ENCODE measurements at places on chromosomes 6 and 20. TPM values are rescaled to one million over a fixed set of nuclear protein-coding genes. Genes with fewer than 3 reads are reported as not detected.

Gene IP6K3
- total RNA-seq, result not detected

Gene ASIP
- total RNA-seq, result not detected

Gene ACTR5
- total RNA-seq, result 10.6 TPM

Gene CGAS
- total RNA-seq, result 12.8 TPM

Gene CST2
- total RNA-seq, result not detected

Gene WFDC10B
- not detected for total RNA-seq

Gene MOG
- total RNA-seq, result not detected

- H3K36me3 ChIP-seq, result no peaks in the 10 kb centered on the region
- no peak overlapping the region for H3K4me3 ChIP-seq
- H3K27me3 ChIP-seq, result no peaks in the 10 kb centered on the region
- no peaks in the 10 kb centered on the region for H3K4me1 ChIP-seq
- DNase-seq, result no peak
- no peak overlapping the region for H3K27ac ChIP-seq
Observed at GRCh38 chr6:55082021-55082420, 92.3 kb upstream of the HCRTR2 start.

DNA sequence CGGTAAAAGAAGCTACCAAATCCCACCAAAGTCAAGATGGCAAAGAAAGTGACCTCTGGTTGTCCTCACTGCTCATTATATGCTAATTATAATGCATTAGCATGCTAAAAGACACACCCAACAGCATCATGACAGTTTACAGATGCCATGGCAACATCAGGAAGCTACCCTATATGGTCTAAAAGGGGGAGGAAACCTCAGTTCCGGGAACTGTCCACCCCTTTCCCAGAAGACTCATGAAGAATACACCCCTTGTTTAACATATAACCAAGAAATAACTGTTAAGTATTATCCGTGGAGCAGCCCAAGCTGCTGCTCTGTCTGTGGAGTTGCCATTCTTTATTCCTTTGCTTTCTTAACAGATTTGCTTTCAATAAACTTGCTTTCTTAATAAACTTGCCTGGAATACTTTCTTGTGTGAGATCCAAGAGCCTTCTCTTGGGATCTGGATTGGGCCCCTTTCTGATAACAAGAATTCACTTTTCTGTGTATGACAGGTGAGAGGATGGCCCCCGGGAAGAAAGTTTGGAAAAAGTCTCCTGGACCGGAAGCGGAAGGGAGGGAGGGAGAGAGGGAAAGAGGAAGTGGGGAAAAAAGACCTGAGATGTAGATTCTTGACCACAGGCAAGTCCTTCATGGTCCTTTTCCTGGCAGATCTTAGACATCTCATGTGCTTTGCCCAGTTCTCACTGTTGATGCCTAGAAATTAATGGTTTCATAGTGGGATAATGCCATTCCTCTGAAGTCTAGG lies 146.7 kb upstream of the ID4 start:
- no peak overlapping the region for H3K4me3 ChIP-seq
- no peak for DNase-seq
- no peaks in the 10 kb centered on the region for H3K27me3 ChIP-seq
- H3K27ac ChIP-seq, result no peak overlapping the region
- no peaks in the 10 kb centered on the region for H3K36me3 ChIP-seq
- no peaks in the 10 kb centered on the region for H3K4me1 ChIP-seq

GRCh38 chr6:63824722-63825121 lies 189.1 kb downstream of the PHF3 start:
- H3K4me1 ChIP-seq, result no peaks in the 10 kb centered on the region
- no peak overlapping the region for H3K4me3 ChIP-seq
- H3K27ac ChIP-seq, result no peak overlapping the region
- no peaks in the 10 kb centered on the region for H3K36me3 ChIP-seq
- no peaks in the 10 kb centered on the region for H3K27me3 ChIP-seq

GRCh38 chr20:32920066-32920465 lies 61.3 kb downstream of the EFCAB8 start:
- no peak for DNase-seq
- no peaks in the 10 kb centered on the region for H3K27me3 ChIP-seq
- H3K4me1 ChIP-seq, result no peaks in the 10 kb centered on the region

DNA sequence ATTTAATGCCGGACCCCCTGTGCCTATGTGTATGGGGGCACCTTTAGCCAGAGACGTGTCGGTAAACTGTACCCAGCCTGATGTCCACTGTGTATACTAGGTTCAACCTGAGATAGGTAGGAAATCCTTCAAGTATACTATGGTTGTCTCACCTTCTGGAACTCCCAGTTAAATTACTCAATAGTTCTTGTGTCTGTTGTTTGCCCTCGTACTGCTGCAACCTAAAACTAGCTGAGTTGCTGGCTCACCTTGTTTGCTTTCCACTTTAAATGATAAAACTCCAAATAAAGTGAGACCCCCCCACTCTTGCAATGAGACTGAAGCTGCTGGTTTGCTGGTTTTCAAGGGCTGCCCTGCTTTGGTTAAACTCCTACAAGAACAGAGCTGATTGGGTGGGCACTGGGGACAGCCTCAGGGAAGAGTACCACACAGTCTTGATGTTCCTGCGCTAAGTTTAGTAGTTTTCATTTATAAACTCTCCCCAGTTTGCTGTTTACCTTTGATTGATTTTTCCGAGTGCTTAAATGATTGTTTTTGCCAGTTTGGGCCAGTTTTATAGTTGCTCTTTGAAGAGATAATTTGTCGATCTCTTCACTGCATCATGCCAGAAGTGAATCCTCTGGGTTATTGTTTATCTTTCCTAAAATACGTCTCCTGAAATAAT lies 1281.8 kb upstream of the MAP3K7 start:
- H3K27me3 ChIP-seq, result no peaks in the 10 kb centered on the region
- H3K4me3 ChIP-seq, result no peak overlapping the region
- no peak overlapping the region for H3K27ac ChIP-seq

DNA sequence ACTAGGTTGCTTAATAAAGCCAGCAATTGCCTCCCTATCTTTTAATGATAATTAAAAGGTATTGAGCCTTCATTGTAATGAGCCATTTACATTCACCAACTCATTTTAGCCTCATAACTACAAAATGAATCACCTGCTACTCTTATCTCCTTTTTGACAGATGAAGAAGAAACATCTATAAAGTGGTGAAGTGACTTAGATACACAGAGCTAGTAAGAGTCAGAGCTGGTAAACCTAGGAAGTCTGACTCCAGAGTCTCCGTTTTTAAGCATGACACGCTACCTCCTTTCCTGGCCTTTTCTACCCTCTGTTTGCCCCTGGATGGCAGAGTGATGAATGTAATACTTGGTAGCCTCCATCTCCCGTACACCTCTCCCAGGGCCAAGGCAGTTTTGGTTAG lies 93.5 kb downstream of the SPTLC3 start:
- DNase-seq, result no peak
- no peaks in the 10 kb centered on the region for H3K36me3 ChIP-seq
- no peaks in the 10 kb centered on the region for H3K4me1 ChIP-seq
- H3K27me3 ChIP-seq, result no peaks in the 10 kb centered on the region
- H3K4me3 ChIP-seq, result no peak overlapping the region

GRCh38 chr20:46293084-46293483 lies 15.2 kb downstream of the CDH22 start:
- H3K27ac ChIP-seq, result no peak overlapping the region
- H3K27me3 ChIP-seq, result no peaks in the 10 kb centered on the region
- H3K4me3 ChIP-seq, result no peak overlapping the region
- peaks cover 14% of the 10 kb centered on the region for H3K4me1 ChIP-seq

DNA sequence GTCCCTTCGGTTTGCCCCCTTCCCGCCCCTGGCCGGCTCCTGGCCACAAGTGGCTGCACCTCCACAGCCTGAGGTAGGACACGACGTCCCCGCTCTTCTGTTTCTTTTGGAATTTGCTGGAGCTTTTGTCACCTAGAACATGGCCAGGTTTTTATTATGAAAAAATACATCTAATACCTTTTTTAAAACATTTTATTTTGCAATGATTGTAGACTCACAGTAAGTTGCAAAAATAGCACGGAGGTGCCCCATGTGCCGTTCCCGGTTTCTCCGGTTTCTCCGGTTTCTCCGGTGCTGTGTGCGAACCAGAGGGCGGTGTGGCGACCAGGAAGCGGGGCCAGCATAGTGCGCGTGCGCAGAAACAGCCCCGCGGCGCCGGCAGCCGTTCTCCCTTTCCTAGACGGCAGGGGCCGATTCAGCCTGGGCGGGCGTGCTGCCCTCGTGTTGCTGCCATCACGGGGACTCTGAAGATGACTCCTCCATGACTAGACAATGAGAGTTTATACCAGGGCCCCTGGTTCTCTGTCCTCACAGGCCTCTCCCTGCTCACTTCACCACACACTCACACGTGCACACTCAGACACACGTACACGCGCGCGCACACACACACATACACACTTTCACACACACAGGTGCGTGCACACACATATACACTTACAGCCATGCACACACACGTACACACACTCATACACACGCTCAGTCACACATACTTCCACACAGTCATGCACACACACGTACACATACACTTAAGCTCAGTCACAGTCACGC lies 102.1 kb downstream of the TMEM242 start:
- no peaks in the 10 kb centered on the region for H3K27me3 ChIP-seq
- H3K27ac ChIP-seq, result peak overlapping the region; percentile 100
- H3K4me3 ChIP-seq, result peak overlapping the region; percentile 74
- peaks cover 81% of the 10 kb centered on the region for H3K4me1 ChIP-seq

DNA sequence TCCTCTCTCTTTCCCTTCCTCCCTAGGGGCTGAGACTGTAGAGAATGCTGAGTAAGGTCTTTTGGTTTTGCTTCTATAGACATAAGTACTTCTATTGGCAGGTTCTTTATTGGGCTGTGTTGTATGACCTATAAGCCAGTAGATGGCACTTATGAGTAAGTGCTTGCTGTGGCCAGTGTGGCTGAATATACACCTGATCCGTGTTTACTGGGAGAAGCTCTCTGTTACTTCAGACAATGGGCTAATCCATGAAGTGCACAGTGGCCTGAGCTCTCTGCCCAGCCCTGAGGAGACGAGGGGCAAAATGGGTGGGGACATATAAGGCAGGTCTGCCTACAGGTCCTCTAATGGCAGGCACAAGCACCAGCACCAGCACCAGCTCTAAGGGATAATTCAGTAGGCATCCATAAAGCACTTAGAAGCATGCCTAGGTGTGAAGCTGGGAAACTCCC lies 610.3 kb downstream of the RNF144B start:
- H3K4me1 ChIP-seq, result no peaks in the 10 kb centered on the region
- DNase-seq, result peak; percentile 71
- H3K36me3 ChIP-seq, result no peaks in the 10 kb centered on the region
- H3K27me3 ChIP-seq, result no peaks in the 10 kb centered on the region

- H3K27ac ChIP-seq, result no peak overlapping the region
- no peaks in the 10 kb centered on the region for H3K36me3 ChIP-seq
- no peak overlapping the region for H3K4me3 ChIP-seq
- H3K4me1 ChIP-seq, result no peaks in the 10 kb centered on the region
- DNase-seq, result no peak
Observed at GRCh38 chr6:43904311-43905123, 134.5 kb downstream of the VEGFA start.

- no peak overlapping the region for H3K27ac ChIP-seq
- H3K4me1 ChIP-seq, result peaks cover 4% of the 10 kb centered on the region
- H3K27me3 ChIP-seq, result peaks cover 3% of the 10 kb centered on the region
- peak; percentile 53 for DNase-seq
- H3K36me3 ChIP-seq, result no peaks in the 10 kb centered on the region
- no peak overlapping the region for H3K4me3 ChIP-seq
Observed at GRCh38 chr6:159074120-159074684, 29.4 kb upstream of the TAGAP start.

DNA sequence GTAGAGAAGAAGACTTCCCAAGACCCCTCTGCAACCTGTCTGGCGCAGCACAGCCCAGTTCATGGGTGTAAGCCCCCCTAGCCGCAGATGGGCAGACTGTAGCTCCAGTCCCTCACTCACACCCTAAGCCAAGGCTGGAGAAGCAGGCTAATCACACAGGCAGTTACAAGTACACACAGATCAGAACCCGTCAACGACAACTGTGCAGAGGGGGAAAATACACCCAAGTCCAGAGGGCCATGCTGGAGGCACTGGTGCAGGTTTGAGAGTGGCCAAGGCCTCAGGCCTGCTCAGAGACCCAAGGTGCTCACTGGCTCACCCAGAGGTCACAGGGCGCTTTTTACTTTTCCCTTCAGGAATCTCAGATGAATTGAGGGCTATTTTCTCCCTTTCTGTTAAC lies 106.1 kb downstream of the NOL4L start:
- DNase-seq, result no peak
- H3K4me3 ChIP-seq, result no peak overlapping the region
- no peaks in the 10 kb centered on the region for H3K36me3 ChIP-seq
- no peak overlapping the region for H3K27ac ChIP-seq
- no peaks in the 10 kb centered on the region for H3K27me3 ChIP-seq

GRCh38 chr6:35401514-35401913 lies 50.6 kb upstream of the FANCE start:
- no peaks in the 10 kb centered on the region for H3K4me1 ChIP-seq
- DNase-seq, result no peak
- H3K27ac ChIP-seq, result no peak overlapping the region
- no peaks in the 10 kb centered on the region for H3K36me3 ChIP-seq
- H3K4me3 ChIP-seq, result no peak overlapping the region
- H3K27me3 ChIP-seq, result no peaks in the 10 kb centered on the region

DNA sequence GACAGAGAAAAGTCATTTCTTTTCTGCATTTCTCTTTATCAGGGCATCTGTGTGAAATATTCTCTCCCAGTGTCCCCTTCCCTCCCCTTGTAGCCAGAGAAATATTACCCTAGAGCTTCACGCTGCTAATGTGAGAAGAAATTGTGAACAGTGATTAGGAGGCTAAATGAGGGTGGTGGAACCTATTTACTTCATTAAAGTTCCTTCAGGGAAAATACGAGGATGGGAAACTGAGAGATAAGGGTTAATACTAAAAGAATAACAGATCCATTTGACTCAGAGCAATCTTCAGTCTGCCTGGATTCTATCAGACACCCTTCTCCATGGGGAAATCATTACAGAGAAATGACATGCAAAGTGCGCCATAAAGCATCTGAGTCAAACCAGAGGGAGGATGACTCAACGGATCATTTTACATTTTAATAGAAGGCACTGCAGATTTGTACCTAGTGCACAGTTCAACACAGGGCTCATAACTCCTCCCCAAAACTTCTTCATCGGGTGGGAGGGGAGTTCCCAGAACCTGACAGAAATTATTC lies 131.3 kb downstream of the GJA10 start:
- no peaks in the 10 kb centered on the region for H3K36me3 ChIP-seq
- H3K27ac ChIP-seq, result no peak overlapping the region
- peak; percentile 43 for DNase-seq
- no peak overlapping the region for H3K4me3 ChIP-seq
- no peaks in the 10 kb centered on the region for H3K27me3 ChIP-seq

GRCh38 chr6:29709188-29709587 lies 14.0 kb upstream of the HLA-F start:
- DNase-seq, result no peak
- no peaks in the 10 kb centered on the region for H3K27me3 ChIP-seq
- H3K27ac ChIP-seq, result no peak overlapping the region
- no peaks in the 10 kb centered on the region for H3K4me1 ChIP-seq
